ENCODE measurements at places on chromosomes 6 and 20.
A peak's percentile ranks its signal among the peaks of the same experiment; 100 is the strongest.

DNA sequence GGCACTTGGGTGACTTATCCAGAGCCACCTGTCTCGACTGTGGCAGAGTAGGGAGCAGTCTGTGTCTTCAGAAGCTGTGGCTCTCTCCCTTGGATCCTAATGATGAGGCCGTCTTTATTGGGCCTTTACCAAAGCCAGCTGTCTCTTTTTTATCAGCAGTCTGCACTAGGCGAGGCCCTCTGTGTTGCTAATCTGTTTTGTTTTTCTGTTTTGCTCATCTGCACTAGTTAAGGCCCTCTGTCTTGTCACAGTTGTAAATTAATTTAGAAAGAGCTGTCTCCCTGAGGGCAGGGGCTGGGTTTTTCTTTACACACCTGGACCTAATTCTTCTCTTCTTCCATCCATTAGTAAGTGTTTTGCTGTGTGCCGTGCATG lies 45.0 kb downstream of the CDS2 start:
- DNase-seq: no peak

- DNase-seq: no peak
Measured at GRCh38 chr20:50259705-50260478, 69.3 kb downstream of the CEBPB start.

- DNase-seq: no peak
Measured at GRCh38 chr6:6657085-6657819, 68.7 kb downstream of the LY86 start.

DNA sequence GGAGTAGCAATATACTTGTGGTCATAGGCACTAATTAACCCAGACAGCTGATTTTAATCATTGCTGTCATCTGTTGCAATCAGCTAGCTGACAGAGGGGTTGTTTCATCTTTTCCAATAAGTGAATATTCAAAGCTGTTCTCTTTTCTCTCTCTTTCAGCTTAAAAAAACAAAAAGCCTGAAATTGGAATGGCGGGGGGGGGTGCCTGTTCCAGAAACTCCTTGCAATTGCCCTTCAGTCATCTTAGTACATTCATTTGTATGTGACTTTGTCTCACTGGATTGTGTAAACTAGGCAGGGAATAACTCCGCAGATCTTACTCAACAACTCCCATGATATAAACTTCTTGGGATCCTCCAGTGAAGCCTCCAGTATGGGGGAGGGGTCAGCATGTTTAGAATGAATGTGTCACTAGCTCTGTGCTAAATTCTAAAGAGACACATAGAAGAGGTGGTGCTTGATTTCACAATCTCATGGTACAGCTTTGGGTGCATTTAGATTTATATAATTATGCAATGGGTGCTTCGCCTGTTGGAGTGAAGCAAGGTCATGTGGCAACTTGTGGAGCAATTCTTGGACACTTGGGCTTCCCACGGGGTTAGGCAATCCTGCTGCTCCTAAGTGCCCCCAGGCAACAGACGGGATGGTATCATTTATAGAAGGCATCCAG lies 40.1 kb downstream of the SLC24A3 start:
- no peak for DNase-seq

DNA sequence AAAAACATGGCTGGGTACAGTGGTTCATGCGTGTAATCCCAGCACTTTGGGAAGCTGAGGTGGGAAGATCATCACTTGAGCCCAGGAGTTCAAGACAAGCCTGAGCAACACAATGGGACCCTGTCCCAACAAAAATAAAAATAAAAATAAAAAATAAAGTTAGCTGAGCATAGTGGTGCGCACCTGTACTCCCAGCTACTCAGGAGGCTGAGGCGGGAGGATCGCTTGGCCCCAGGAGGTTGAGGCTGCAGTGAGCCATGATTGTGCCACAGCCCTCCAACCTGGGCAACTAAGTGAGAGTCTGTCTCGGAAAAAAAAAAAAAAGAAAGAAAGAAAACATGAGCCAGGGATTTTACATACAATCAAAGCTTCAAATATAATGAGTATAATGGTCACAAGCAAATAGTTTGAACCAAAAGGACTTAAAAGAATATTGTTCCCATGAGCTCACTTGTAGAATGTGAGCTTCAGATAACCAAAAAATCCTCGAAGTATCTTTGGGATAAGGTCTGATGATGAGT lies 31.1 kb downstream of the RANBP9 start:
- no peak for DNase-seq

DNA sequence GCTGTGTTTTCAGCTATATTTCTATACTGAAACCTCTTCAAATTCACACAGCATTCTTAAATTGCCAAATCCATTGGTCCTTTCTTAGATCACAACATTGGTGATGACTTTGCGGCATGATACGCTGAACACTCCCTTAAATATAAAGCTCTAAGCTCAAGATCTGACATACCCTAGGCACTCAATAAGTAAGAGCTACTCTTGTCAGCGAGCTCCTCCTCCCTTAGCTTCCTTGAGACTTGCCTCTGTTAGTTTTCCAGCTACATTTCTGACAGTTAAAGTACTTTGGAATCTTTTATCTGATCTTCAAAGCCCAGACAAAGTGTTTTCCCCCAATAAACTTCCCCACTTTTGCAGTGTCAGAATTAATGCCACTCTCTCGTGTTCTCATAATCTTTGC lies 117.0 kb downstream of the HIVEP2 start:
- no peak for DNase-seq

GRCh38 chr6:56852260-56853010 lies 102.5 kb upstream of the BEND6 start:
- no peak for DNase-seq

- DNase-seq: peak; percentile 8
Measured at GRCh38 chr6:153129873-153130514, 1.1 kb downstream of the RGS17 start.

DNA sequence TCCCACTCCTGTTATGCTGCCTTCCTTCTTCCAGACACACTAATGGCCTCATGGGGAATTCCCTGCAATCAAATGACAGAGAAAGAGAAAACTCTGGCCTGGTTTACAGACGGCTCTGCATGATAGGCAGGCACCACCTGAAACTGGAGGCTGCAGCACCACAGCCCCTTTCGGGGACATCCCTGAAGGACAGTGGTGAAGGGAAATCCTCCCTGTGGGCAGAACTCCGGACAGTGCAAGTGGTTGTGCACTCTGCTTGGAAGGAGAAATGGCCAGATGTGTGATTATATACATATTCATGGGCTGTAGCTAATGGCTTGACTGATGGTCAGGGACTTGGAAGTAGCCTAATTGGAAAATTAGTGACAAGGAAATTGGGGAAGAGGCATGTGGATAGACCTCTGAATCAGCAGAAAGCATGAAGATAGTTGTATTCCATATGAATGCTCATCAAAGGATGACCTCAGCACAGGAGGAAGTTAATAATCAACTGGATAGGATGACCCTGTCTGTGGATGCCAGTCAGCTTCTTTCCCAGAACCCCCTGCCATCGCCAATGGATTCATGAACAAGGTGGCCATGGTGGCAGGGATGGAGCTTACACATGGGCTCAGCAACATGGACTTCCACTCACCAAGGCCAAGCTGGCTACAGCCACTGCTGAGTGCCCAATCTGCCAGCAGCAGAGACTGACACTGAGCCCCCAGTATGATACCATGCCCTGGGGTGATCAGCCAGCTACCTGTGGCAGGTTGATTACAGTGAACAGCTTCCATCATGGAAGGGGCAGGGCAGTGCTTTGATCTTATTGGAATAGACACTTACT lies 44.5 kb upstream of the VSX1 start:
- DNase-seq: no peak

- no peak for DNase-seq
Measured at GRCh38 chr6:169452869-169453620, 199.4 kb upstream of the THBS2 start.

GRCh38 chr20:47821481-47822100 lies 36.3 kb upstream of the SULF2 start:
- DNase-seq: no peak
